NCI-H187 treated with DMSO at 0.1 percent for 48 hours (cell line): ENCODE measurements at places on chromosomes 3 and 15.

- no peak for DNase-seq
Observed at GRCh38 chr15:36130641-36131310, 448.6 kb upstream of the CDIN1 start.

- DNase-seq: no peak
Observed at GRCh38 chr3:122770521-122771202, 23.0 kb downstream of the HSPBAP1 start.

GRCh38 chr3:12288182-12289129 is at the start of gene PPARG:
PPARG (plus strand) TSS chr3:12289070; CDS start chr3:12379712, 90,642 bp downstream.
- DNase-seq: no peak

GRCh38 chr3:60573494-60573893 is 677.8 kb downstream of the FHIT start:
- DNase-seq: no peak

- no peak for DNase-seq
Observed at GRCh38 chr3:31456373-31456772, 76.4 kb upstream of the STT3B start.

GRCh38 chr15:101089579-101090427 is 162.0 kb downstream of the CHSY1 start:
- no peak for DNase-seq
